ENCODE measurements at places on chromosomes 13 and 19.

GRCh38 chr13:38944219-38944618, 46.4 kb downstream of the STOML3 start:
- DNase-seq: no peak

- no peak for DNase-seq
Measured at GRCh38 chr13:80001510-80001842, 339.4 kb downstream of the SPRY2 start.

- DNase-seq: no peak
Measured at GRCh38 chr19:49712397-49712859, 21.5 kb downstream of the CPT1C start.

- DNase-seq: no peak
Measured at GRCh38 chr19:16391301-16392055, 66.9 kb downstream of the KLF2 start.

GRCh38 chr13:30847650-30848307, 58.3 kb upstream of the MEDAG start:
- no peak for DNase-seq

GRCh38 chr13:64925727-64926126, 2304.4 kb downstream of the PCDH9 start:
- no peak for DNase-seq

DNA sequence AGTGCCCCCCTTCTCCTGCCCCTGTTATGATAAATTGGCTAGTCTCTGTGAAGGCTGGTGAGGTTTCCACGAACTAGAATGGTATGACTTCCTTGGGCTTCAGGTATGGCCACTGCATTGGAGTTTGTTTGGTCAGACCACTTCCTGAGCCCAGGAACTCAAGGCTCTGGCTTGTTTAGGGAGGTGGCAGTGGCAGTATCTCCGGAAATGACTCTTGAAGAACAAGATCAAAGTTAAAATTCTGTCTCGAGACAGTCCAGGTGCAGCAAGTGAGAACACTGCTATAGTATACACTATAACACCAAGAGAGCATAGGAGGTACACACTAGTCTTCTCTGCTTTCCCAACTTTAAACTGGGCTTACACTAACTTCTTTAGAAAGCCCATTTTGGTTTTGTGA, 309.1 kb downstream of the KLF12 start:
- peak; percentile 12 for DNase-seq

DNA sequence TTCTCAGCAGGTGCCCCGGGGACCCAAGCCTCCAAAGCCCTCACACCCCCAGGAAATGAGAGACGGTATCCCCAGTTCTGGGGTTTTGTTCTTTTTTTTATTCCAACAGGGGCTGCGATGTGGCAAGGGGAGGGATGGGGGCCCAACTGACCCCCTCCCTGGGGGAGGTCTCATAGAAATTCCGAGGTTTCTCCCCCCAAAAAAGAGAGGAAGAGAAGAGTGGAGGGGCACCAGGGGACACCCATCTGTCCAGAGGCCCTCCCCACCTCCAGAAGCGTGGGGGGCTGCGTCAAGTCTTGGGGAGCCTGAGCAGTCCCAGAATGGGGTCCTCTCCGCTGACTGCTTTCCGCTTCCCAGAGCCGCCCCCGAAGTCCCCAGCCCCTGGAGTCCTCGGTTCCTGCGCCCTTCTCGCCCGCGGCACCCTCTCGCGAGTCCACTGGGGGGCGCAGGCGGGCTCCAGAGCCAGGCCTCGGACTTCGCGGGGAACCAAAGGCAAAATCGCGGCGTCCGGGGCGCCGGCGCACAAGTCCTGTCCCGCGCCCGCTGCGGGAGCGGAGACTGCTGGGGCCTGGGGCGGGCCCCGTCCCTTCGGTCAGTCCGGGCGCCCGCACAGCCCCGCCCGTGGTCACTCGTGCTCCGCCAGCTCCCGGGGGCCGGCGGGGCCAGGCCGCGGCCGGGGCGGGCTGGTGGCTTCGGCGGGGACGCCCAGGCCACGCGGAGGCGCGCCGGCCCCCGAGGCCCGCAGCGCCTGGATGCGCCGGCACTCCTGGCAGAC, 4.4 kb upstream of the ATP1A3 start:
- peak; percentile 37 for DNase-seq

DNA sequence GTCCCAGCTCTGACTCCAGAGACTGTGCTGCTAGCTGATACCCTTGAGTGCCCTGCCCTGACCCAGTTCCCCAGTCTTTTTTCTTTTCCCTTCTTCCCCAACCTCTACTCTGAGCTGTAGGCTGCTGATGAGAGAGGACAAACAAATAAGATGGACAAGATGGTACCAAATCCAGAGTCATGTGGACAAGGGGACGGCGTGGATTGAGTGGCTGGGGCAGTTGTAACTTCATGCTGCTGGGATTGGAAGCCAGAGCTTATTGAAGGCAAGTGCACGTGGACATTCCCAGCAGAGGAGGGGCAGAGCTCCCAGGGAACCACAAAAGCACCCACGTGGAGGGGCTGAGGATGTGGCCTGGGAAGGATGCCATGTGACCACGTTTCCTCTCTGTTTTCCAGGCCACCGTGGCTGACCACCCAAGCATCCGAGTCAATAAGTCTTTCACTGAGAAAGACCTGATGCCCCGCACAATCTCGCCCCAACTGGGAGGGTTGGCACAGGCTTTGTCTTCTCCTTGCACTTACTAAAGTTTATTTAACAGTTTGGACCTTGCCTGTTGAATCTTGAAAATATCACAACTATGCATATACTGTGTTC, 323.3 kb upstream of the ZNF507 start:
- DNase-seq: no peak

DNA sequence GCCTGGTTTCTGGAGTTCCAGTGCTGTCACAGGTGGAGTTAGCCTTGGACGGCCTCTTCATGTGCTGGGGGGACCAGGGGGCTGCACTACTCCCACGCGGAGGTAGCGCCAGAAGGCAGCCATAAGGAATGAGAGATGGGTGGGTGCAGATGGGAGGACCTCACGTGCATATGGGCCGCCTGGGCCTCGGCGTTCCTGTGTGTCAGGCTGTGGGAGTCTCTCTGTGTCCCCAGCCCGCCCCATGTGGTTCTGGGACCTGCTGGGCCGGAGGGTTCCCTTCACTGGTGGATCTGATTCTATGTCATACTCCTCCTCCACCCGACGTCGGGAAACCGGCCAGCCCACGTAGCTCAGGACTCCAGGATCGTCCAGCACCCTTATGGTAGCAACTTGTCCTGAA, 149.0 kb upstream of the SOX1 start:
- DNase-seq: no peak

DNA sequence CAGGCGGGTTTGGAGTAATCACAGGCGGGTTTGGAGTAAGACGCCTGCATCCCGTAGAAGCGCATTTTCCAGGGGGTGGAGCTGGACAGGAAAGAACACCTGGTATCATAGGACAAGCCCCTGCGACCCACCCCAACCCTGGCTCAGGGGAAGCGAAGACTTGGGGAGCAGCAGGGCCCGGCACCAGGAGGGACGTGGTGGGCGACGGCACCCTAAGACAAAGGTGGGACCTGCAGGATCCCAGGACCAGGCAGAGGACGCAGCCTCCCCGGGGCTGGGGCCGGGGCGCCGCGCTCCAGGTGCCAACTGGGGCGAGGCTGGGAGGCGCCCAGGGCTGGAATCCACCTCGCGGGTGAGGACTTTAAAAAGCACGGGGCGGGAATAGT, 520 bp downstream of the ZNF600 start:
- no peak for DNase-seq

DNA sequence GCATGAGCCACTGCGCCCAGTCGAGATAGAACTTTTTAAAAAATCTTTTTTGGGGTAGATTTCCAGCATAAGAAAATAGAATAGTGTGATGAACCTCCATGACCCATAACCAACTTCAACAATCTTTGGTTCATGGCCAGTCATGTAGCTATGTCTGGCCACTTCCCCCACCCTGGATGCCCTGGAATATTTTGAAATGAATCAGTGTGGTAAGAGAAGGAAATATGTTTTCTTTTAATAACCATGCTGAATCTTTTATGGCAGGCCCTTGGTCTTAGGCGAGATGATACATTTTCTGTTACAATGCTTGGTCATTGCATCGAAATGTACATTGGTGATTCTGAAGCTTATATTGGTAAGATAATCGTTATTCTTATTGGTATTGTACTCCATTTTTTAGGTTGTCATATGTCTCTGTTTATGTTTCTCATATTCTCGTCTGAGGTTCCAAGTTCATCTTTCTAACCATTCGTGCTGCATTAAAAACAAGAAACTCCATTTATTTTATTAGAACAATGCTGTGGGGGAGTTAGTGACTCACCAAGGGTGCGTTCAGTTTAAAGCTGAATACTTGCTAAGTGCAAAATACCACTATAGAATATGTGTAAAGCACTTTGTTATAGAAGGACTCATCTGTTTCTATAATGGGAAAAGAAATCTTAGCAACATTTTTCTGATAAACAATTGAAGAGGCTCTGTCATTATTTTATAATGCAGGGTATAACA, 16.4 kb upstream of the UPF3A start:
- no peak for DNase-seq

- DNase-seq: no peak
Measured at GRCh38 chr13:36553491-36553890, 120.3 kb upstream of the SERTM1 start.

DNA sequence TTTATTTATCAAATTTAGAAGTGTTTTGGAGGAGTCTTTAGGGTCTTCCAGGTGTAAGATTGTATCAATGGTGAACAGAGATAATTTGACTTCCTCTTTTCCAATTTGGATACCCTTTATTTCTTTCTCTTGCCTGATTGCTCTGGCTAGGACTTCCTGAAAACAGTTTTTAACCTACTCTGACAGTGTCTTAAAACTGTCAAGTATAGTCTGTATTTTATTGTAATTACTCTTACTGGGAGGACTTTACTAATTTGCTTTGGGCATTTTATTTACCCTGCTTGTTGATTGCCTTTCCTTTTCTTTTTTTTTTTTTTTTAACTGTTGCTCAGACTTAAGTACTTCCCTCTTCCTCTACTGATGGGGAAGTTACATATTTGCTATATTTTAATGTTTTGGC, 81.3 kb downstream of the URI1 start:
- DNase-seq: no peak

- DNase-seq: no peak
Measured at GRCh38 chr13:99335603-99336002, 28.4 kb upstream of the GPR183 start.

DNA sequence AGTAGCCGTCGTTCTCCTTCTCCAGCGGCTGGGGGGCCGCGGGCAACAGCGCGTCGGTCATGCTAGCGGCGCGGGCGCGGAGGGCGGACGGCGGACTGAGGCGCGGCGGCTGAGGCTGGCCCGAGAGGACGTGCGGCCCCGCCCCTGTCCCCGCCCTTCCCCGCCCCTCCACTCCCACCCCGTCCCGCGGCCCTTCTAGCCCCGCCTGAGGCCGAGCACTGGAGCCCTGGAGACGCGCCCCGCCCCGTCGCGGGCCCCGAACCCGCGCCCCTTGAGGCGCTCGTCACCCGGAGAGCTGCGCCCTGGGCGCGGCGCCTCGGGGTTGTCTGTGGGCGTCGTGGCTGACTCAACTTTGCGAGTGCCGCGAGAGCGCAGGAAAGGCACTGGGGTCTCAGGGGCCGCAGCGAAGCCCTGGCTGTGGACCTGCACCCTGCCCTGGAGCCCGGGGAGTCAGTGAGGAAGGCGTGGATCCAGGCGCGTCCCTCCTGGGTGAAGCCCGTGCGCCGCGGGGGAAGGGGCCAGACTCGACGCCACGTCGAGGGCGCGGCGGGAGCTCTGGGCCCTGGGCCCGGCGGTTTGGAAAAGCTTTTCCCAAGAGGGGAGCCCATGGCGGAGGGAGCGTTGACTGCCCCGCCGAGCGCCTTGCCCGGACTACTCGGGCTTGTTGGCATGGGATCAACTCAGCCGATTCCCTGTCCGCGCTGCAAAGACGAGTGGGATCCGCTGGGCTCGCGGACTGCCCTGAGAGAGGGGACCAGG, at the start of gene RHPN2:
TSS of gene RHPN2 (minus strand) at position 97 of the 759 bp plus-strand sequence. CDS start at position 61, 36 bp downstream.
- DNase-seq: peak; percentile 69

DNA sequence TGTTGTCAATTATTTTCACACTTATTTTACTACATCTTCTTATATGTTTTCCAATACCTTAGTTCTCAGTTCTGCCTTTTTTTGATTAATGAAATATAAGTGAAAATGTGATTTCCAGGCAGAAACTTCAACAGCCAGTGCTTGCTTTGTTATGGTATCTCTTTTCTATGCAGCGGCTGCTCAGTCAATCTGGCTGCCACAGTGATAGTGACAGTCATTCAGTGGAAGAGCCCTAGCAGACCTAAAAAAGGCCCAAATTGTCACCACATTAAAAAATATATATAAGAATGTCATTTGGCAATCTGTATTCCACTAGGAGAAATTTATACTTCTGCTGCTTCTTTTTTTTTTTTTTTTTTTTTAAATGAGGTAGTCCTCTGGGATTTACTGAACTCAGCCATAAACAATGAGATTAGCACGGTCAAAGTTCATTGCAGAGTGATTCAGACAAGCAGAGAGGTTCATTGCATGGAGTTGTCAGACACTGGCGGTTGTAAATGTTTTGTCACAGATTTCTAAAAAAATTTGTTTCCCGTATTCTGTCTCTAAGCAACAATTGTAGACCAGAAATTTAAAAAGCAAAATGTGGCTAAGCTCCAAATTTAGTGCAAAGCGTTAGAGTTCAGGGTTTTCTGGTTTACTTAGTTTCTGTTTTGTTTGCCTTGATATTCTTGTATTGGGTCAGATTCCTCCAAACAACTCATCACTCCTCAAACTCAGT, 94.7 kb upstream of the PRR20A start:
- no peak for DNase-seq

- DNase-seq: no peak
Measured at GRCh38 chr13:25739376-25739775, 312.4 kb downstream of the SHISA2 start.
